Activated CD4-positive, CD25-positive, alpha-beta regulatory T cell treated with anti-CD3 and anti-CD28 coated beads, Interleukin-2, amount 50 U/mL, for 72 hours (primary cell): ENCODE measurements at places on chromosomes 7 and 10.

DNA sequence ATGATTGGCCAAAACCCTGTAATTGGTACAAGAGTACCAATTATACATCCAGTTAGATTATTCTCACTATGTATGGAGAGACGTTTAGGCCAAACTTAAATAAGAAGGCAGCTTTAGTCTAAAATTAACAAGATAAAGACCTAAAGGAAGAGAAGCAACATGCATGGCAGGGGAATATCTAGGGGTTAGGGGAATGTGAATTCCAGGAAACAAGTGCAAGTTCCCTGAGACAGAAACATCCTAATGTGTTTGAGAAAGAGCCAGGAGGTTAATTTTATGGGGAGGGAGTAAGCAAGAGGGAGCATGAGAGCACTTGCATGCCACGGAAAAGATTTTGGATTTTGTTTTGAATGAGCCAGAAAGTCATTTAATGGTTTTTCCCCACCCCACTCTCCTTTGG, 39.6 kb upstream of the CCDC6 start:
- DNase-seq, result no peak

GRCh38 chr7:111499027-111499426, 63.3 kb downstream of the IMMP2L start:
- no peak for DNase-seq

DNA sequence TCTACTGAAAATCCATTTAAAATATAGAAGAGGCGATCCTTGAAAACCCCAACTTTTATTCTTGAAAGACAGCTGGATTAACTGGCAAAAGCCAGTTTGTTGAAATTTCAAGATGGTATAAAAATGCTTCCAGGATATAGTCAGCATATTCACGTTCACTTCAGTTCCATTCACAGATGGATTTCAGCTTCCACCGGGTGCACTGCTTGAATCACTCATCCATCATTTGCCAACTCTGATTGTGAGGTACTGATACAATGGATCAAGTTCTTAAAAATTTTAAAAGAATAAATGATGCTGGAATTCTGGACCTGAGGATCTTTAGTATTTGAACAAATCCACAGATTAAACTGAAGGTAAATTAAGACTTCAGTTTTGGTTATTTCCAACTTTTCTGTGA, 2.4 kb downstream of the PURB start:
- DNase-seq, result no peak

DNA sequence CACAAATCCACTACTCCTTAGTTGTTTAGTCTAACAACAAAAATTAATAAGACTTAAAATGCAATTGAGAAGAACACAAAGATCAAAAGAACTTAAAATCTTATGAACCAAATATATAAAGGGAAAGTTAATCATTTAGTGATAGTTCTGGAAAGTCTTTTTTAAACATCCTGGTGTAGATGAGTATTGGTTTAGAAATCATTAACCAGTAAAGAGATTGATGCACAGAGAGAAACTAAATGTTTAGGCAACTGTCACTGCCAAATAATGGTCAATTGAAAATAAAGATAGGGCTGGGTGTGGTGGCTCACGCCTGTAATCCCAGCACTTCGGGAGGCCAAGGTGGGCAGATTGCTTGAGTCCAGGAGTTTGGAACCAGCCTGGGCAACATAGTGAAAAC, 44.9 kb downstream of the SP8 start:
- DNase-seq, result no peak

- no peak for DNase-seq
Measured at GRCh38 chr7:94286111-94286510, 108.6 kb upstream of the COL1A2 start.

GRCh38 chr7:19852192-19852591, 78.8 kb upstream of the TMEM196 start:
- no peak for DNase-seq

DNA sequence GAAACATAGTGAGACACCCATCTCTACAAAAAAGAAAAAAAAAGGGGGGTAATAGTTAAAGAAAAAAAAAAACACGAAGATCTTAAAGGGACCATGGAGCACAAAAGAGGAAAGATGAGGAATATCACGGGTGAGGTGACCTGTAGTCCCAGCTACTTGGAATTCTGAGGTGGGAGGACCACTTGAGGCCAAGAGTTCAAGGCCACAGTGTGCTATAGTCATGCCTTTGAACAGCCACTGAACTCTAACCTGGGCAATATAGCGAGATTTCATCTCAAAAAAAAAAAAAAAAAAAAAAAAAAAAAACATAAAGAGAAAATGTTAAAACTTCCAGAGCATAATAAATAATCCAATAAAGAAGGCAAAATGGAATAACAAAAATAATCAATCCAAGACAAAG, 23.6 kb downstream of the AKR1D1 start:
- no peak for DNase-seq

- DNase-seq, result no peak
Measured at GRCh38 chr7:86645676-86646276, 2.1 kb downstream of the GRM3 start.

DNA sequence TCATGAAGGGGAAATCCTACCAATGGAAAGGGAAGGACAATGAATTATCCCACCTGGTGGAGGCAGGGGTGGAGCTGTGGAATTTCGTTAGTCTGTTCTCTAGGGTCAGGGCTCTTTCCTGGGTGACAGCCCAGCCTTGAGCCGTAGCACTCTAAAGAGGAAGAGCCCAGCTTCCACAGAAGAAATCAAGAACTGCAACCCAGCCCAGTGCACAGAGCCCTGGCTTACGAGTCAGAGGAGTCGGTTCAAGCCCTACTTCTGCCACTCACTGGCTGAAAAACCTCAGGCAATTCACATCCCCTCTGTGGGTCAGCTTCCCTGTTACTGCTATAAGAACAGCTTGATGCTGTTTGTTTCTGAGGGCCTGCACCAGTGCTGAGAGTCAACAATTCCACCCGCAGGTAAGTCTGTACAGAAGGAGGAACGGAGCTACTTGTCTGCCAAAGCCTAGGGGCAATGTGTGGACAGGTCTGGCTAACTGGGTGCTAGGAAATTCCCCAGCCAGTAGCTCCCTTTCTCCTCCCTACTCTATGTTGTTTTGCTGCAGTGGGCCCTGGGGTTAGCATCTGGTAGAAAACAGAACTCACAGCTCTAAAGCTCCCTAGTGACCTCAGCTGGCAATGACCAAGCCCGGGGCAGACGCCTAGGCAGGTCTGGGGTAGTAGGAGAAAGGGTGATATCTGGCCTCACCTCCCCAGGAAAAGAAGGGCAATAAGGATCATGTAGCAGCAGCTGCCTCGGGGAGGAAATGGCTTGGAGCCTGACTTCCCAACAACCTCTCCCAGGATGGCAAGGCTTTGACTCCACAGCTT, 3.3 kb downstream of the AVPI1 start:
- no peak for DNase-seq

DNA sequence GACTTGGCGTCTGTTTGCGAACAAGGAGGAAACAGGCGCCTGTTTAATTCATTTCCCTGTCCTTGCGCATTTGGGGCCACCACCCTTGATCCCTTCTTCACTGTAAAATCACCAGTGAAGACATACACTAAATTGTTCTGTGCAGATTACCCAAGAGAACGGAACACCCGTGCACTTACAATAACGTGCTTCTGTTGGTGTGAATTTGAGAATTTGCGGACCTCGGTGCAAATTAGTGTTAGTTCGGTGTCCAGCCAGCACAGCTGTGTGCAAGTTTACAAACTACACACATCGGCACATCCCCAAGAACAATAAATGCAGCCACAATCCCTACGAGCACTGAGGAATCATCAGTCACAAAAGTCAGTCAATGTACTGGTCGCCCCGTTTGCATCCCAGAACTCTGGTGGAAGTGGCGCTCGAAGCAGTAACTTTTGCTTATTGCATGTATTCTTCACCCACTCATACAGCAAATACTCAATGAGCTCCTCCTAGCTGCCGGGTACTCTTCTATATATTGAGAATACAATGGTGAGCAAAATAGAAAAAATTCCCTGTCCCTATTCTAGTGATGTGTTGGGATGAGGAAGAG, 786 bp upstream of the CNOT4 start:
- DNase-seq, result no peak

DNA sequence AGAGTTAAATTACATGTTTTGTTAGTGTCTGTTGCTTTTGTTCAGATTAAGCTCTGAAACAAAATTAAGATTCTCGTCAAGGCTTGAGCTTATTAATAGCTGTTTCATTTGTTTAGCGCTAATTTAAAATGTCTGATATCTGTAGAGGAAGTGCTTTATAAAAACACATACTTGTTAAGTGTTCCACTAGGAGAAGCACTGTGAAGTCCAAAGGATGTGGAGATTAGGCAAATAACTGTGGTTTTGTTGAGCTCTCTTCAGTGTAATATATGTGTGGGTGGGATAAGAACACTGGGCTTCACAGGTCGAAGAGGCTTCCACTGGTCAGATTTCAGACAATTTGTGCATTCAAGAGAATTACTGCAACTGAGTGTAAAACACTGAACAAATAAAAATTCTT, 242.0 kb downstream of the AUTS2 start:
- DNase-seq, result no peak

- DNase-seq, result no peak
Measured at GRCh38 chr10:31399631-31400030, 80.6 kb downstream of the ZEB1 start.

GRCh38 chr7:71772779-71773178, 639.4 kb downstream of the CALN1 start:
- DNase-seq, result no peak

- no peak for DNase-seq
Measured at GRCh38 chr7:136912339-136912738, 43.9 kb downstream of the CHRM2 start.

DNA sequence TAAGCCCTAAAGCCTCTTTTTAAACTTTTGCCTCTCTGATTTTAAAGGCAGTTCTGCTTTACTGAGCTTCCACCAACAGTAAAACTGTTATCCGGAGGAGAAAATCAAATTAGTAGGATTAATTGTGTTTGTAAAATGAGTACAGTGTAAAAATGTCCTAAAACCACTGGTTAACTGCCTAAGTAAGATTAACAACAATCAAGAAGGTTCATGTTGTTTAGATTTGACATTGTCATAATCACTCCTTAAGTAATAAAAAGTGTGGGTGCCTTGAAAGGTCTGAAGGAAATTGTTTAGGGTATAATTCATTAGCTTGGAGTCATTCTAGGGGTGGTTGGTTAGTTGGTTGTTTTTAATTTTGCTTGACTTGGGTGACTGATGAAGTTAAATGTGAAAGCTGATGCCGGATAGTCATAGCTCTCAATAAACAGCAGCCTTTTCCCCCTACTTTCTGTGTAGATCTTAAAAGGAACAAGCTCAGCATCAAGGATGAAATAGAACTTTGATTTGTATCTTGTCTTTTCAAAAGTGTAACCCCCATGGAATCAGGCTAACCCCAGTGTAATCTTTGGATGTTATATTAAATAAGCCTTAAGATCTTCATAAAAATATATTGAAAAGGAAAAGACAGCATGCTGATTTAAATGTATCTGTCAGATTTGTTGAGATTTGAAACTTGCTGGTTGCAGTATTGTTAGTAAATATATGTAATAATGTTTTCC, 148.3 kb downstream of the ARID5B start:
- DNase-seq, result no peak

- DNase-seq, result no peak
Measured at GRCh38 chr7:150978126-150978789, at the start of gene KCNH2. Gene KCNH2, minus strand, starts transcription at chr7:150978321. Its CDS starts 408 bp downstream, at chr7:150977913.

- DNase-seq, result no peak
Measured at GRCh38 chr10:11154333-11154732, 136.7 kb downstream of the CELF2 start.

DNA sequence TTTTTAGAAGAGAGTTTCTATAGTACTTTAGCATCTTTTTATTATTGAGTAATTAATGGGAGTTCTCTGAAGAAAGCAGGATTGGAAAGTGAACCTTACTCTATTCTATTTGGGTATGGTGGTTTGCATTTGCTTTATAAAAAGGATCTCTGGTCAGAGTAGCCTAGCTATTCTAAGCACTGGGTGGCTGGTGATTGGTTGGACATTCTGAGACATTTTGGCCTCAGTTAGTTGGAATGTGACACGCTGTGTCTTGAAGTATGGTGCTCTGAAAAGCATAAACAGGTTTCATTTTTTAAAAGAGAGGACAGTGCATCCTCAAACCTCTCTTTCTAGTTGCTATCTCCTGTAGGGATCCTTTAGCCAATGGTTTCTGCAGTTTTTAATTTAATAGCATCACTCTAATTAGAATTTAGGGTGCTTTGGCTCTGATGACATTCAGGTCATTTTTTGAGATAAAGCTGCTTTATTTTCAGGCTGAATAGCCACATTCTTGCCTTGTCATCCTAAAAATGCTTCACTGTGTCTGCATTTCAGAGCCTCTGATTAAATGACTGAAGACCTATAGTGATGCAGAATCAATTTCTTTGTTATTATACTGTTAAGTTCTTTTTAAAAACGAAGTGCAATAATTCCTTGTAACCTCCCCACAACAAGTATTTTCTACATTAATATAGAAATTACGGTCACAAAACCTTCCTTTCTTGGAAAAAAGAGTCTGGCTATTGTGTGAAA, 20.6 kb downstream of the TMEM178B start:
- no peak for DNase-seq

DNA sequence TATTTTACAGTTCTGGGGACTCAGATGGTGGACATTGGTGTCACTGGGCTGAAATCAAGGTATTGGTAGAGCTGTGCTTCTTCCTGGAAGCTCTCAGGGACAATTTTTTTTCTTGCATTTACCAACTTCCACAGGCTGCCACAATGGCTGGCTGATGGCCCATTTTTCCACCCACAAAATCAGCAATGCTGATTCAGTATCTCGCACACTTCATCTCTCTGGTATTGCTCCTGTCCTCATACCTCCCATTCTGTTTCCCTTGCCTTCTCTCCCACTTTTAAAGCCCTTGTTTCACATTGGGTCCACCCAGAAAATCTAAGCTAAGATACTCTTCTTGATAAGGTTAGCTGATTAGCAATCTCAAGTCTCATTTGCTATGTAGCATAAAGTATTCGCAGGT, 530.9 kb upstream of the POM121L12 start:
- no peak for DNase-seq

DNA sequence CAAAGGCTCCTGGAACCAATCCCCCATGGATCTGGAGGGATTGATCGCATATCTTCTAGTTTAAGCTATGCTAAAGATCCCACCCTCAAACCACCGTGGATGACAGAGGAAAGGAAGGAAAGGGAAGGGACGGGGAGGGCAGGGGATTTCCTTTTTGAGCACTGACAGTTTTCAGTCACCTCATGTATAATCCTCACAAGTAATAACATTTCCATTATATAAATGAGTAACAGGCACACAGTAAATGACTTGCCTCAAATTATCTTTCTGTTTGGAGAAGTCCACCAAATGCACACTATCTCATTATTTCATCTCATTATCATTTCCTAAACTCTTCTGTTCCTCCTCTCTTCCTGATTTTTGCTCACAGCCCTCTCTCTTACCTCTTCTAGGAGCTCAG, 127.1 kb upstream of the AOAH start:
- DNase-seq, result no peak

DNA sequence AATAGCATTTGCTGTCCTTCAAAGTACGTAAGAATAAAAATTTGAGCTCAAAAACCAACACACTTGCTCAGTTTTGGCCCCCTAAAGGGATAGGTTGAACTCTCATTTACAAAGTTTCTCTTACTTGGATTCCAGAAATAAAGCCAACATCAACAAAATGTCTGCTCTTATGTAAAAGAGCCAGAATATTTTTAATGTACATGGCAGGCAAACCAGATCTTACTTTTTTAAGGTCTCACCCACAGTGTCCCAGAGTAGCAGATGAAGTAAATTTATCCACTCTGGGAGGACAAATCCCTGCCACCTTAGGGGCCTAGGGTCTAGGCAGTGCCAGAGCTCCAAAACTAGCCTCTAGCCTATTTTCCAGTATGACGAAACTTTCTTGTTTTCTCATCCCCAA, 159.6 kb downstream of the SKAP2 start:
- DNase-seq, result no peak

GRCh38 chr7:121519548-121520521, 123.7 kb upstream of the FAM3C start:
- no peak for DNase-seq
